ENCODE measurements at places on chromosomes 5 and 9.

- peak; percentile 78 for DNase-seq
These were observed 52.6 kb upstream of the ARAP3 start for GRCh38 chr5:141734501-141735229.

- no peak for DNase-seq
These were observed 19.1 kb downstream of the CAMSAP1 start for GRCh38 chr9:135888126-135888765.

DNA sequence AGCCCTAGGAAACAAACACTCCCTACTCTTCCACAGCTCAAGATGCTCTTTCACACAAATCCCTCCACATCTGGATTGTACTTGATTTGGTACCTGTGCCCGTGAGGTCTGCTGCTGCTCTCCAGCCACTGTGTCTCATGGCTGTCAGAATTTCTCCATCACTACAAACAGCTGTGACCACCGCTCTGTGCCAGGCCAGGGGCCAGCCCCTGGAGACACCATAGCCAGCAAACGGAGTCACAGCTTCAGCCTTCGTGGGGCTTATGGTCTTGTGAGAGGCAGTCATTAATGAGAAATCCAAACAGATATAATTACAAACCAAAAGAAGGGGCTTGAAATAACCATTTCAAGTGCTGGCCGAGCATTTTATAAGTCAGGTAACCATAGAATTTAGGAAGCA is 43.6 kb downstream of the ADAM19 start:
- DNase-seq, result no peak

DNA sequence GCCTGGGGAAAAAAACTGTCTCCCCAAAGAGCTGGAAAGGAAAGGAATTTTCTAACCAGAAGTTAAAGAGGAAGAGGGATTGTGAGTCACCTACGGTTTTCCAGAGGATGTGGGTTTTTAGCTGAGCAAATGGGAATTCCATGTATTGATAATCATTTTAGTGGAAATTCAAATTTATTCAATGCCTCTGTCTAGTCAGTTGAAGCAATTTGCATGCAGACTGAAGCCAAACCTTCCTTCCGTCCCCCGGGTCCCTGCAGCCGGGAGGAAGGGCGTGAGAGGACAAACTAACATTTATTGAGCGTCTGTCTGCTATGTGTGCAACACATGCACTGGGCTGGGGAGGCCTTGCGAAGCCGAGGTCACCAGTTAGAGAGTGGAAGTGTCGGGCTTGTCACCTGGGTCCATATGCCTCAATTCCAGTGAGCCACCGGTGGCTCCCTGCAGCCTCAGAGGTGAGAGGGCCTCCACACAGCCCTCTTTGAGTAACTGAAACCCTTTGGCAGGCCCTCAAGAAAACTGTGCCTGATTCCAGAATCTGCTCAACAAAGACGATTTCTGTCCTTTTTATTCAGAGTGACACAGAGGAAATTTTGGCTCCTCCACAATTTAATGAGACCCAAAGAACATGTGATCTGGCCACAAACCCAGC is 70.3 kb downstream of the COL27A1 start:
- peak; percentile 49 for DNase-seq

GRCh38 chr5:95057615-95058014 is 227.3 kb downstream of the MCTP1 start:
- DNase-seq, result no peak

DNA sequence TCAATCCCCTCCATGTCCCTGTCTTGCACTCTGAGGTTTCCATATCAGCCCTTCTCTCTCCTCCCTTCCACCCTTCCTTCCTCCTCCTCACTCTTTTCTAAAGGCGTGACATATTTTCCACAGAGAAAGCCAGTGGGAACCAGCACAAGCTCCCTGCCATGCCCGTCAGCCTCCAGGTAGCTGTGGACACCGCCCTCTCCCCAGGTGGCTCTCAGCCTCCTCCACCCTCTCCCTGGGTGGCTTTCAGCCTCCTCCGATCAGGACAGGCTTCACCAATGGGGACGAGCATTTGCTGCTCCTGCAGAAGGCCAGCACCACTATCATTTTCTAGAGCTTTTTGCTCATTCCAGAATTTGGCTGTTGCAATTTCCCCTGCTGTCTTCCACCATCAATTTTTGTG is 236.6 kb downstream of the GADD45G start:
- DNase-seq, result no peak

- DNase-seq, result peak; percentile 51
These were observed 292.9 kb downstream of the NR3C1 start for GRCh38 chr5:143110591-143110990.

- DNase-seq, result no peak
These were observed 631.1 kb downstream of the ACTL7B start for GRCh38 chr9:108224716-108225115.

- peak; percentile 72 for DNase-seq
These were observed 335 bp downstream of the ROPN1L start for GRCh38 chr5:10441992-10442435.

DNA sequence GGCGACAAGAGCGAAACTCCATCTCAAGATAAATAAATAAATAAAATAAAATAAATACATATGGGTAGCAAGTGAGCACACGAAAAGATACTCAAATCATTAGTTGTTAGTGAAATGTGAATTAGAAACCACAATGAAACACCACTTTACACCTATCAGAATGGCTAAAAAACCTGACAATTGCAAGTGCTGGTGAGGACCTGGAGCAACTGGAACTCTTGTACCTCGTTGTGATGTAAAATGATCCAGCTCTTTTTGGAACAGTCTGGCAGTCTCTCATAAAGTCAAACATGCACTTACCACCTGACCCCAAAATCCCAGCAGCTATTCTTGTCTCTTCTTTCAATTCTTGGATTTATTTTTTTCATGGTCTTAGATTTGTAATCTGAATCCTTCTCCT is 69.2 kb upstream of the FBXW11 start:
- no peak for DNase-seq

GRCh38 chr5:11302663-11303062 is 541.6 kb upstream of the DAP start:
- no peak for DNase-seq

GRCh38 chr5:133242221-133242835 is 190.5 kb downstream of the HSPA4 start:
- DNase-seq, result no peak

GRCh38 chr9:133733421-133733795 is 4.7 kb downstream of the SARDH start:
- no peak for DNase-seq

DNA sequence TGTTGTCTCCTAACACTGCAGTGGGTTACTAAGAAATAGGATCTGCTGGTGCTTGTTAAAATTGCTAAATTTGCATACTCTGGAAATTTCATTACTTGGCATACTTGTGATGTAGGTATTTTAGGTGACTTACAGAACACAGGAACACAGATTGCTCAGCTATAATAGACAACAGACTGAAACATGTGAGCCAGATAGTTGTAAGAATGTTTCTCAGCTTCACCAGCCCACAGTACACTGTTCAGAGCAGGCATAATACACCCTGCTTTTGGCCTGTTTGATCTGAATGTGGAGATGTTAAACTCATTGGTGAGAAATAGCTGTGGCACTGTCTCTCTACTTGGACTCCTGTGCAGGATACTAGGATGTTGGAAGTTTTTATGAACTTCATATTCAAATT is 275.7 kb downstream of the CSNK1G3 start:
- DNase-seq, result no peak

- no peak for DNase-seq
These were observed 48.4 kb downstream of the NDFIP1 start for GRCh38 chr5:142156839-142157463.

- DNase-seq, result no peak
These were observed 76.0 kb downstream of the ACTL7B start for GRCh38 chr9:108779551-108780325.

- no peak for DNase-seq
These were observed 75.0 kb upstream of the SARDH start for GRCh38 chr9:133812941-133813748.

DNA sequence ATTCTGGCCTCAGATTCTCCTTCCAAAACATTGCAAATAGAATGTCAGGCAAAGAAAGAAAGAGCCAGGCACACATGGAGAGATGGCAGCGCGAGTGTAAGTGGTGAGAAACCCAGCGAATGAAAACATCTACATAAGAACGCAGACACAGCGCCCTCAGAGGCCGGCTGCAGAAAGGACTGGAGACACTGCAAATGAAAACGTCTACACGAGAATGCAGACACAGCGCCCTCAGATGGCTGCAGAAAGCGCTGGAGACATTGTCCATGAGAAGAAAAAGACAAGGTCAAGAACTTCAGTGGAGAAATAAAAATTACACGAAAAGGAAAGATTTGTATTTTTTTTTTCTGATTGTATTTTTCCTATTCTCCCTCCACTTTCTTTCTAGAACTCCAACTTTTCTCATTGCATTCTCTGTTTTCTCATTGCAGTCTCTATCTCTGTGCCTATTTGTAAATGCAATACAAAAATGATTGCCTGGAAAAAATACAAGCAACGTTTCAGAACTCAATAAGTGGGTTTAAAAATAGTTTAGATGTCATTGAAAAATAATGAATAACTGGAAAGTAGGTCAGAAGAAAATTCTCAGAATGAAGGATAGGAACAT is 117.9 kb upstream of the LPCAT1 start:
- peak; percentile 96 for DNase-seq

GRCh38 chr5:140694276-140694675 is 3.0 kb downstream of the HARS2 start:
- DNase-seq, result peak; percentile 24

GRCh38 chr5:64273276-64273675 is 107.6 kb downstream of the RNF180 start:
- no peak for DNase-seq

DNA sequence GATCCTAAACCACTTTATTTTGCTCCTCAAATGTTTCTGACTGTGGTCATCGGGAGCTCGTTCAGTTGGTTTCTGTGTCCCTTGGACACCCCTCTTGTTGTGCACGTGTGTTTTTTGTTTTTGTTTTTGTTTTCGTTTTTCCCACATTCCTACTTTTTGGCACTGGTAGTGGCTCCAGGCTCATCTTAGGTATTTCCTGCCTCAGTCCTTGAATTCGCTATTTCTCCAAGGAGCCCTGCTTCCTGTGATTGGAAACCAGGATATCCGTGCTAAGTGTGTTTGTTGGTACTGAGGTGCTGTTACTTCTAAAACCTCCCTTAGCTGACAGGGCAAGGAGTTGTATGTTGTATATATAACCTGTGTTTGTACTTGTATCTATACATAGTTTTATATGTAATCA is 5.9 kb downstream of the HMCN2 start:
- DNase-seq, result no peak

GRCh38 chr9:95433096-95433819 is 83.5 kb downstream of the PTCH1 start:
- DNase-seq, result no peak

- DNase-seq, result no peak
These were observed 111.8 kb downstream of the COL23A1 start for GRCh38 chr5:178478370-178478769.

DNA sequence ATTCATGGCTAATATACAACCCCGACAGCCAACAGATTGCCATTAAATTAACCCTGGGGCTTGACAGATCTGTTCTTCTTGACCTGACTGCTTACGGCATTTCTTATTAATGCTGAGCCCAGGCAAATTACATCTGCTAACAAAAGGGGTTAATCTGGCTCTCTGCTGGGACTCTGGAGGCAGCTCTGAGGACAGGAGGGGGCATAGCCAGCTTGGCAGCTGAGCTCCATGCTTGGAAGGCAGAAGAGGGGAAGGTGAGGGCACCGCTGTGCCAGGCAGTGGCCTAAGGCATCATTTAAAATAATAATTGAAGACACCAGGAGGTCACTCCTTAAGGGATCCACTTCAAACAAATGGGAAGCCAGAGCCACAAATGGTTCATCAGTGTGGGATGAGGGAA is 126.0 kb upstream of the GPR151 start:
- DNase-seq, result no peak

- no peak for DNase-seq
These were observed 28.8 kb downstream of the IL12B start for GRCh38 chr5:159301466-159301865.

DNA sequence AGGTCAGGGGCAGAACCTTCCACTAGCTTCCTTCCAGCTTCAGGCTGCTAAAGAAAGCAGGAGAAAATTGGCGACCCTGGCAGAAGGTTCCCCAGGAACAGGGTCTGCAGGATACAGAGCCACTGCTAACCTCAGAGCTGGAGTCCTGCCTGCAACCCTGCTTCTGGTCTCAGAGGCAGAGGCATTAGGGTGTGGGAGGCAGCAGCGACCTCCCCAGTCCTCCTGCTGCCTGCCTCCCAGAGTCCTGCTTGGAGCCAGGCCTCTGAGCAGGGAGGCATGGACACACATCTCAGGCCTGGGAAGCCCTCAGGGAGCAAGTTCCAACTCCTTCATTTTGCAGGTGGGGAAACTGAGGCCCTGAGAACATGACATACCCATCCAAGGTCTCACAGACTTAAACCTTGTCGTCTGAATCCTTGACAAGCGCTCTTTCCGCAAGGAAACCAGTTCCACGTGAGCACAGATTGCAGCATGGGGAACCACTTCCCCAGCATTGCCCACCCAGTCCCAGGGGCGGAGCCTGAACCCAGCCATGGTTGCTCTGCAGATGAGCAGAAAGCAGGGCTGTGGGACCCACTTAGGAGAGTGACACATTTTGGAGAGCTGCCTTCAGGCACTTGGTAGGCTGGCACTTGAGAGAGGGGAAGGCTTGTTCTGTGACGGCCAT is 28.2 kb upstream of the HAND1 start:
- DNase-seq, result no peak

GRCh38 chr9:137021979-137022661 is 5.9 kb downstream of the ABCA2 start:
- DNase-seq, result peak; percentile 85

DNA sequence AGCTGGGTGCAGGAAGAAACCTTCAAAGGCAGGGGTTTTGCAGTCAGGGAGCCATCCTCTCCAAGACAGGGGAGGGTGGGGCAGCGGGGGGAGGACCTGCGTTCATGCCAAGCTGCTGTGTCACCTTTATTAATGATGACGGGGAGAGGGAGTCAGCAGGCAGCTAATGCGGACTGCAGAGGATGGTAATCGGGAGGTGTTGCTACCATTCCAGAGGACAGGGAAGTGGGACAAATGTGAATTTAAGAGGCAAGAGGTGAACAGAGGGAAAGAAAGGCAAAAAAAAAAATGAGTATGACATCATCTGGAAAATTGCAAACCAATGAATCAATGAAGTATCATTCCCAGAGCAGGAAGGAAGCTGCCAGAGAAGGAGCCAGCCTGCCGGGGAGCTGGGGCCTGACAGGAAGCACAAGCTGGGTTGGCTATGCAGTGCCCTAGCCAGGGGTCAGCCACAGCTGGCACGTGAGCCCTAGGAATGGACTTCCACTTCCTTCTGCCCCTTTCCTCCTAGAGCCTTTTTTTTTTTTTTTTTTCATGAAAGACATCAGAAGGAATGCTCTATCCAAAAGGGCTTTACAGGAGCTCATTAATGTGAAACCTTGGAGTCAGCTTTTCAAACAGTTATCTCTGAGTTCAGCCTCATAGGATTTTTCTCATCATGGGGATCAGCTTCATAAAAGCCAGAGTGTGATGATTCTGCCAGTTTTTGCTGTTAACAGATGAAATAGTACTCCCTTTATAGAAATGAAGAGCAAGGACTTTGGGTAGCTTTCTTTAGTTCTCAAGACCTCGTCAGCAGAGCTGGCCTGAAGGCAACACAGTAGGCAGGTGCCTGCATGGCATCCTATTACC is 9.2 kb downstream of the INSYN2B start:
- DNase-seq, result peak; percentile 92
